ENCODE measurements at places on chromosomes 1 and 21. TPM values are rescaled to one million over a fixed set of nuclear protein-coding genes. Genes with fewer than 3 reads are reported as not detected.

NBPF4 gene
- total RNA-seq = not detected

GRCh38 chr1:228280961-228281591 lies 73.2 kb downstream of the OBSCN start:
- no peak for DNase-seq

DNA sequence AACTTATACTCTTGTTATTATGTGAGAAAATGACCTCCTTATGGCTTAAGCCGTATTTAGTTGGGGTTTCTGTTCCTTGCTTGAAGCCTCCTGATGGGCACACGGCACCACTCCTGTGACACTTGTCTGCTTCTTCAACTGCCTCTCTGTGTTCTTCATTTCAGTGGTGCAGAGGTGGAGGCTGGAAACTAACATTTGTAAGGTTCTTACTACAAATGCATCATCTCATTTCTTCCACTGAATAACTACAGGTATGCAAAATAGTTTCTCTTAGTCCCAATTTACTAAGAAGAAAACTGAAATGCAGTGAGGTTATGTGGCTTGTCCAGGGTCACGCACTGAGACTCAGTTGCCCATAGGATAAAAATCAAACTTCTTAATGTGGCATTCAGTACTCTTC lies 23.6 kb upstream of the ZNF362 start:
- no peak for DNase-seq

GRCh38 chr1:55503663-55504305 lies 288.6 kb upstream of the USP24 start:
- DNase-seq = no peak

- peak; percentile 84 for DNase-seq
Measured at GRCh38 chr1:155086128-155086741, 7.6 kb downstream of the EFNA3 start.

- no peak for DNase-seq
Measured at GRCh38 chr1:111420377-111420776, 7.2 kb downstream of the OVGP1 start.
